Activated CD4-positive, alpha-beta T cell treated with anti-CD3 and anti-CD28 coated beads for 24 hours (primary cell): ENCODE measurements at places on chromosomes 3 and 15.

DNA sequence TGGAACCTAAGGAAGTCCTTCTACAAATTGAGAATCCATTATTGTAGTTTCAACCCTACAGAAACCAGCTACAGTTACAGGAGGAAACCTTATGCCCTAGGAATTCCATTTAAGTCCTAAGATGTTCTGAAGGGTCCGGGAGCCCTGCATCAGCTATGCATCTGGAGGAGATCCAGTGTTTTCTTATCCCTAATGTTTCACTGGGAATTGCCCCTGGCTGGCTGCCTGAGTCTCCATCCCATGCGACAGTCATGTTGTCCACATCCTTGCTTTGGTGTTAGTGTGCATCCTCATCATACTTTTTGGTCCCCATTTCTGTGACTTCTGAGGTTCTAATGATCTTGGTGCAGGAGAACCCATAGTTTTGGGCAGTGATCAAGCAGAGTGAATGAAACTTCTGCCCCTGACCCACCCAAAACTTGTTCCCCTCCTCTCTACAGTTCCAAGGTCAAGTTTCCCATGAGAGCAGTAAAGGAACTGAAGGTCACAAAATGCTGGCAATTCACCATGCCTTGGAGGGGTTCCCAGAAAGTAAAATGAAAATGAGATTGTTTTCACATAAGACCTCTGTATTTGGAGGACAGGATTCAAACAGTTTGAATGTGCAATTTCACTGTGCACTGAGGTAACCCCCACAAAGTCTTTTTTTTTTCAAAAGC lies 121.9 kb upstream of the PHLDB2 start:
- no peak for DNase-seq

DNA sequence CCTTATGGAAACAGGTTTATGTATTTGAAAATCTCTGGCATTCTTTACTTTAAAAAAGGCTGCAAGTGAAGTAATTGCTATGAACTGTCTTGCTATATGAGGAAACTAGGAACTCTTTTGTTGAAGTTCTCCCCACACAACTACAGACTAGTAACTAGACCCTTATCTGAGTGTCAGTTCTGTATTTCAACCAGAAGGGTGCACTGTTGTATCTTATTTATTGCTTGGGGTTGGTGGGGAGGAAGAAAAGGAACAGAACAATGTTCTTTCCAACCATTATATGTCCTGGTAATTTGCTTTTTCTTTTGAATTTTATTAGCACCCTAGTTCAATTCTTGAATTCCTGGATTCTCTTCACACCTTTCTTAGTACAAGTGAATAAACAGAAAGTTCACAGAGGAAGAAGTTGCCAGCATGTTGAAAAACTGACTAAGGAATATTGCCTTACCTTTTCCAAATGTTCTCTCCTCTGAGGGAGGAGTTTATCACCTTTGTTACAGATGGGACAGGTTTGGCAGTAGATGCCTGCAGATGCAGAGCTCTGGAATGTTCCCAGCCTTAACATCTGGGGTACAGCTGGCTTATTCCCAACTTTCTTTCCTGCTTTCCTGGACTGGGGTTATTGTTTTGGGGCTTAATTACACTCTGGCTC lies 162.4 kb upstream of the CFAP20DC start:
- DNase-seq, result no peak

DNA sequence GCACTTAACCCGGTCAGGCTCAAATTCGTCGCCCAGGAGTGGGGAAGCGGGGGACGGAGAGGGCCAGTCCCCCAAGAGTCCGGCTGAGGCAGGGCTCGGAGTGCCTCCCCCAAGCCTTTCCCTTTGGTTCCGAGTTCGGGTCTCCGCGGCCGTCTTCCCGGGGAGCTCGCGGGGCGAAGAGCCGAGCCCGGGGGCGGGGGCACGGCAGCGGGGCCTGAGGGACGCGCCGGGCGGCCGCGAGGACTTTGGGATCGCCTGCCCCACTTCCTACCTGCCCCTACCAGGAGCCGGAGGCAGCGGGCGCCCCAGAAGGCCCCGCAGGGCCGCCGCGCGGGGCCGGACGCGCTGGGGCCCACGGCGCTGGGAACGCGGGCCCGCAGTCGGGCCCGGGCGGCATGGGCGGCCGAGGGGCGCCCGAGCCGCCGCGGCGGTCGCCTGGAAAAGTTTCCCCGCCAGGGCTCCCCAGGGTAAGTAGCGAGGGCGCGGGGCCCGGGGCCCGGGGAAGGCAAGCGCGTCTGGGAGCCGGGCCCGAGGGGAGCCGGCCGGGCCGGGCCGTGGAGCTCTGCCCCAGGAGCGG lies 2.8 kb downstream of the FURIN start:
- no peak for DNase-seq

DNA sequence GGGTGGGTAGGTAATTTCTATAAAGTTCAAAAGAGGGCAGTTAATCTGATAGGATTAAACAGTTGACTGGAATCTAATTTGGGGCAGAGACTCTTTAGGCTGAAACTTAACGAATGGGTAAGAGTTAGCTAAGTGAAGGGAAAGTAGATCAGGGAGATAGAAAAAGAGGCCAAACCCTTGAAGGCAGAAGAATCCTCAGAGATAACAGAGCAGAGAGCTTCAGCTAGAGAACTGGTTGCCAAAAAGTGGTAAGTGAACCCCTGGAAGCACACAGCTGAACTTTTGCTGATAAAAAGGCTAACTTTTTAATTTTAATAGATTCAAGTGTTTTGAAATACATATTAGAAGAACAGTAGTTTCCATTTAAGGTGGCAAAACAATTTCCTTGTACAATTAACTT lies 99.2 kb downstream of the FHIT start:
- DNase-seq, result no peak

DNA sequence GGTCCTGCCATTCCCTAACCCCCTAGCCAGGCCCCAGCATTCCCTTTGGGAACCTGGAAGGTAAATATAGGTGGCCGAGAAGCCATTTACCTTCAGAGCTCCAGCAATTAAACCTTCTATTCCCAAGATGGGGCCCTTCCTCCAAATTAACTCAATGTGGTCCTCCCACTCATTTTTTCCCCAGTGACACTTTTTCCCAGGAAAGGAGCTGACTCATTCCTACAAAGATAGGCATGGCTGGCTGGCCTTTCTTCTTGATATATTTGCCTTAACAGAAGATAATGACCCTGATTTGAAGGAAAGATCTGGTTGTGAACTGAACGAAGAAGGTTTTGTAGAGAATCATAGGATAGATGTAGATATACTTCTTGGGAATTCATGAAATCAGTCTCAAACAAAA lies 279.0 kb upstream of the VEPH1 start:
- DNase-seq, result no peak

- DNase-seq, result no peak
Observed at GRCh38 chr3:14147066-14147435, 22.2 kb downstream of the TMEM43 start.

DNA sequence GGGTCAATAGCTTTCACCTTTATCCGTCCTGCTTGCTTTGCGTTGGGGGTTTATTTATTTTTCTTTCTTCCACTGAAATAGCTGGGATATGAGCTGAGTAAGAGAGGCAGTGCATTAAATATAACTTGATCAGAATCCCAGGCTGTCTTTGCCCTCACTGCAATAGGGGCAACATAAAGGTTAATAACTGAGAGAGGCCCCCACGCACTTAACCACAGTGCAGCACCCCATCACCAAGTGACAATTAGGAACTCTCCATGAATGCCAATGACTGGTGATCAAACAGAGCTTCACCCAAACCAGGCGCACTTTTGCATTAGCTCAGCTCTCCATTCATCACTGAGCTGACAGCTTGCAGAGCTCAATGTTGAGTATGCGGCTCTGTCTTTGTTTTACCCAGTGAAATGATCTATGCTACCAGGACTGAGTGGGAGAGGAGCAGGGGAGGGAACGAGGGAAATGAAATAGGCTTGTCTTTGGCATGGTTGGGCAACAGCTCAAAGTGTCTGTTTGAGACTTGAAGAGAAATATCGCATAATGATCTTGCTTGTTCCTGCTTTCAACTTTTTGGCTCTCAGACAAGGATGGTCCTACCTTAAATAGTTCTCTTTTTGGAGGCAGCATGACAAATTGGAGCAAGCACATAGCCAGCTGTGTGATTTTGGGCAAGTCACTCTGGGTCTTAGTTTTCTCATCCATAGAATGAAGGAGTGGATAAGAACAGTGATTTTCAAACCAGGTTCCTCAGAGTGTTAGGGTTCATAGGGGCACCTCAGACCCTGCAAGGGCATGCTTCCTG lies 14.5 kb upstream of the GLCE start:
- no peak for DNase-seq

GRCh38 chr3:127156338-127157050 lies 36.4 kb upstream of the PRR23E start:
- no peak for DNase-seq

DNA sequence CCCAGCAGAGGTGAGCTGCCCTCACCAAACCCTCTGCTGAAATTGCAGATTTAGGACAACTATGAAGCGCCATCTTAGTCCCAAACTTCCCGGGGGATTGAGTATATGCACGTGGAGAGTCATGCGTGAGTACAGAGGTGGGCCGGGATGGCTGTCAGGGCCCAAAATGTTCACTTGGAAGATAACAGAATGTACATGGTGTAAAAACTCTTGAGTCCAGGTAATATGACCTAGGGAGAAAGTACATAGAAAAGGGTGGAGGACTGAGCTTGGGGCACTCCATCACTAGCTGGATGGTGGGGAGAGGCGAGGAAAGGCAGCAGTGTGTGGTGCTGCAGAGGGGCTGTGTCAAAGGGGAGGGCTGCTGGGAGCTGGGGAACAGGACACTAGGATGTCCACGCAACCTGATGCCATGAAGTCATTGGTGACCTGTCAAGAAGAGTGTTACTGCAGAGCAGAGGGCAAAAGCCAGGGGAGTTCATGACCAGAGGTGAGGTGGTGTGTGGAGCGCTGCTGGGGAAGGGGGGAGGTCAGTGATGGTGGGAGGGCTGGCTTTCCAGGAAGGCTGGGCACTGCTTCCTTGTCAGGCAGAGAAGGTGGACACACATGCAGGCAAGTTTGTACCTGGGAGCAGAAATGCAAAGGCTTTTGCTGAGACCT lies 236.2 kb upstream of the LYSMD4 start:
- DNase-seq, result no peak
